Left ventricle myocardium inferior (tissue), 1 donor: ENCODE measurements at places on chromosomes 13 and 19. TPM values are rescaled to one million over a fixed set of nuclear protein-coding genes. Genes with fewer than 3 reads are reported as not detected.

The SULT2B1 gene
- 0.33 TPM for total RNA-seq

The ATP4A gene
- total RNA-seq, result not detected

The COL4A2 gene
- 117 TPM for total RNA-seq

The HIF3A gene
- 87.7 TPM for total RNA-seq

The FAM124A gene
- 5.7 TPM for total RNA-seq

The GRIK5 gene
- 2.1 TPM for total RNA-seq

The CA11 gene
- total RNA-seq, result 4.5 TPM

The CGB8 gene
- not detected for total RNA-seq

The CRLF1 gene
- total RNA-seq, result 20.0 TPM

The HNRNPUL1 gene
- total RNA-seq, result 103 TPM

The KLHL1 gene
- not detected for total RNA-seq

The SAMD1 gene
- 46.7 TPM for total RNA-seq

The EMC10 gene
- total RNA-seq, result 97.7 TPM

The HIPK4 gene
- not detected for total RNA-seq

The POU4F1 gene
- not detected for total RNA-seq

The PRODH2 gene
- not detected for total RNA-seq

The FFAR2 gene
- total RNA-seq, result 0.27 TPM

The COL5A3 gene
- total RNA-seq, result 8.7 TPM

The C19orf33 gene
- 1.6 TPM for total RNA-seq

The PRKCG gene
- total RNA-seq, result not detected

The CGB5 gene
- not detected for total RNA-seq

The LGALS14 gene
- total RNA-seq, result not detected

The MBD3L3 gene
- total RNA-seq, result not detected

The FGF21 gene
- not detected for total RNA-seq

The CYP2A7 gene
- total RNA-seq, result not detected
